ENCODE measurements at places on chromosomes 5 and 9.

- no peak for DNase-seq
These were observed 151.8 kb upstream of the PPP1R2B start for GRCh38 chr5:156698323-156698722.

GRCh38 chr9:110007477-110008270 is 200.3 kb downstream of the C9orf152 start:
- no peak for DNase-seq

DNA sequence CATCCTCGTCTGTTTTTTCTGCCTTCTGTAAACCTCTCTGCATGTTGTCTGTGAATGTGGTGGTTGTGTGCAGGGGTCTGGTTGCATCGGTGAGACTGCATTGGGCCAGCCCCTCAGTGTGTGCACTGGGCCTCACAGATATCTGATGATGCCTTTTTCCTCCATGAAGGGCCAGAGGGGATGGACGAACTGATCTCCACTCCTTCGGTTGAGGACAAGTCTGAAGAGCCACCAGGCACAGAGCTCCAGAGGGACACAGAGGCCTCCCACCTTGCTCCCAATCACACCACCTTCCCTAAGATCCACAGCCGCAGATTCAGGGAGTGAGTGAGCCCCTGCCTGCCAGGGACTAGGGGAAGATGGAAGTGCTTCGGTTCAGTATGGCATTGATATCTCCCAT is 31.3 kb downstream of the SECISBP2 start:
- no peak for DNase-seq

DNA sequence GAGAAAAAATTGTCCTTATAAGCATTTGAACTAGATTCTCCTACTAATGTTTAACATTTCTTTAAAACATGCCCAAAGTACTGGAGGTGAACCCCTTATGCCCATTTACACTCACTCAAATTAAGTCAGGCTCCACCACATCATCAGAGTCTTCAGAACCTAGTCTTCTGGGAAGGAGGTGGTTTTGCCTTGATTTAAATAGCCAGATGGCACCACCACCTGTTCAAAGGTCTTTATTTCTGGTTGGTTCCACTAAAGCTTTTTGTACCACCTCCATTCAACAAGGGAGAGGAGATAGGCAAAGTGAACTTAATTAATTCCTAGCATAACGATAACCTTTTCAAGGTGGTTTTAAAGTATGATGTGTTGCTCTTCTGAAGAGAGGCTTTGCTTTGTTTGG is 189.5 kb downstream of the SLF1 start:
- no peak for DNase-seq

- DNase-seq = no peak
These were observed 104.8 kb upstream of the ATG10 start for GRCh38 chr5:81866994-81867393.

GRCh38 chr5:42628821-42629220 is 127.8 kb upstream of the CCDC152 start:
- no peak for DNase-seq

DNA sequence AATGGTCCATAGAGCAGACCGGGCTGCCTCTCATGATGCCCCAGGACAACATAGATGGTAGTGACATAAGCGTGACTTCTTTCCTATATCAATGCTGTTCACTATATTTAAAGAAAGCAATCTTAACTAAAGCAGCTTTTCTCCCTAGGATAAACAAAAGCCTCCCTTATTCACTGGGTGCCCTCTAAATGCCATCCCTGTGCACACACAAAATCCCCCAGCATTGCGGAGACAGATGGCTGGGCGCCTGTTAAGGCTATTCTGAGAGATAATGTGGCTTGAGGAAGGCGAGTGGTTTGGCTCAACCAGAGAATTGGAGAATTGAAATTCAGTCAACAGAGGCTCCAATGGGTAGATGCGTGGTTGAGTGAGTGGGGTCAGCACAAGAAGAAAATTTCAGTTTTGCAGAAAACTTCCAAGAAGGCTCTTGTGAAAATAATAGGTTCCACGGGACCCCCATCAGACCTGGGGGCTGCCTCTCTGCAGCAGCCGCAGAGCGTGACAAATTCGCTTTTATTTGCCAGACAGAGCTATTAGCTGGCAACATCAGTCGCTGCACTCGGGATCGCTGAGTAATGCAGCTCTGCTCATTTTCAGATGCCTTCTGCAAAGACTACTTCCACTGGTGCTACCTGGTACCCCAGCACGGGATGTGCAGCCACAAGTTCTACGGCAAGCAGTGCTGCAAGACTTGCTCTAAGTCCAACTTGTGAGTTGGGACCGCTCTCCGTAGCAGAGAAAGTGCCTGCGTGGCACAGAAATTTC is 103.9 kb upstream of the ICE1 start:
- DNase-seq = no peak

- no peak for DNase-seq
These were observed 139.7 kb upstream of the RUSC2 start for GRCh38 chr9:35350212-35350611.

DNA sequence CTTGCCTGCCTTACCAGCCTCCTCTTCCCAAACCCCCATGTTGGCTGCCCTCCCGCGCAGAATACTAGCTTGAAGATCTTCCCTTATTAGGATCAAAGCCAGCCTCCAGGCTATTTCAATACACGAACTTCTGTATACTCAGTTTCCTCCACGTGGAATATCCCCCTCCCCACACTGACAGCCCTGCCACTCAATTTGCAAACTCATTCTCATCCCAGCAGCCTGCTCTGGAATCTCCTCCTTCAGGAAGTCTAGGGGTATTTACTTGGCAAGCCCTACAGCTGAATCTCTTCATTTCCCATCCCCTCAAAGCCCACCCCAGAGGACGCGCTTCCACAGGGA is 157.0 kb upstream of the SMIM23 start:
- DNase-seq = no peak

GRCh38 chr5:172597755-172598155 is 43.3 kb upstream of the NEURL1B start:
- DNase-seq = no peak

- no peak for DNase-seq
These were observed 213.2 kb upstream of the EDIL3 start for GRCh38 chr5:84597904-84598303.

- DNase-seq = no peak
These were observed 654.2 kb downstream of the TLE1 start for GRCh38 chr9:81035171-81035570.

DNA sequence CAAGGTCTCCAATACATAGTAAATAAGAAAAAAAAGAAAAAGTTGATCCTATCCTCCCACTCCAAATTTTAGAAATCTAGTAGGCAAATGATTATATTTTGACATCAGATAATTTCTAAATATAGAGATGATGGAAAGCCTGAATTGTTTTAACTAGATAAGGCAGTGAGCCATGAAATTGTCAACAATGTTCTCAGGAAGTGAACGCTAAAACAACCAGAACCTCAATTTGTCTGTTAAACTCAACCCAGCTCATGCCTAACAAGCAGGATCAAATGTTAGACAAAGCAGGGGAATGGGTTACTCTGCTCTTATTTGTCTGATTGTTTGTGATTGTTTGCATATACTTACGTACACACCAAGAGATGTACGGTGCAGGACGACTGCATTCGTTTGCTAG is 49.2 kb downstream of the ESM1 start:
- DNase-seq = no peak

DNA sequence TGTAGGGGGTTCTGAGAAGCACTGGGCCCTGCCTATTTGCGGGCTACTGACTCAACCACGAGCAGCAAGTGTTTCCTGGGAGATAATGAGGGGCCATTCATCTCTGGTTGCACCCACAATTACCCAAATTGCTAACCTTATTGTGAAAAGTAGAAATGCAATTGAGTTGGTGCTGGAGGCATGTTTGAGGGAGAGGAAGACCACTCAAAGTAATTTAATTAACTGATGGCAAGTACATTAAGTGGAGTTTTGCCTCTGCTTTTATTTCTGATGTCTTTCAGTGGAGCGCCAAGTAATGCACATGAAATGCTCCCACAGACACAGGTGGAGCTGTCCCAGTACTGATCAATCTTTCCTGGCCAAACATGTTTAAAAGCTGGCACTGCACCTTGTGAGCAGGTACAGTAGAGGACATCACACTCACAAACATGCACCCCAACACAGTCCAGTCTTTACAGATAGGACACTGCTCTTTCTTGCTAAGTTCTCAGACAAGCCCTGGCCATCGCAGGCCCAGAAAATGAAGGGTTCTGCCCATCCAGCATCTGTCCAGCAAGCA is 195.4 kb downstream of the HSPA4 start:
- DNase-seq = no peak

DNA sequence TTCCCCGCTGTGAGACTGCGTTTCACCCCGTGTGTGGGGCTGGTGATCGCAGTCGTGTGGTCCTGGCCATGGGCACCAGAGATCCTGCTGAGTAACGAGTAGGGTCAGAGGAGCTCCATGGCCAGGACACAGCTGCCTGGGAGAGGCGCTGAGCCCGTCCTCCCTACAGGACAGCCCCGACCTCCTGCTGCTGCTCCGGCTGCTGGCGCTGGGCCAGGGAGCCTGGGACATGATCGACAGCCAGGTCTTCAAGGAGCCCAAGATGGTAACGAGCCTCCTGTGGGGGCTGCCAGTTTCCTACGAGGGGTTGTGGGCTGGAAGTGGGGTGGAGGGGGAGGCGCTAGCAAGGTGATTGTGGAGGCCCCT is 11.0 kb downstream of the NELFB start:
- no peak for DNase-seq

DNA sequence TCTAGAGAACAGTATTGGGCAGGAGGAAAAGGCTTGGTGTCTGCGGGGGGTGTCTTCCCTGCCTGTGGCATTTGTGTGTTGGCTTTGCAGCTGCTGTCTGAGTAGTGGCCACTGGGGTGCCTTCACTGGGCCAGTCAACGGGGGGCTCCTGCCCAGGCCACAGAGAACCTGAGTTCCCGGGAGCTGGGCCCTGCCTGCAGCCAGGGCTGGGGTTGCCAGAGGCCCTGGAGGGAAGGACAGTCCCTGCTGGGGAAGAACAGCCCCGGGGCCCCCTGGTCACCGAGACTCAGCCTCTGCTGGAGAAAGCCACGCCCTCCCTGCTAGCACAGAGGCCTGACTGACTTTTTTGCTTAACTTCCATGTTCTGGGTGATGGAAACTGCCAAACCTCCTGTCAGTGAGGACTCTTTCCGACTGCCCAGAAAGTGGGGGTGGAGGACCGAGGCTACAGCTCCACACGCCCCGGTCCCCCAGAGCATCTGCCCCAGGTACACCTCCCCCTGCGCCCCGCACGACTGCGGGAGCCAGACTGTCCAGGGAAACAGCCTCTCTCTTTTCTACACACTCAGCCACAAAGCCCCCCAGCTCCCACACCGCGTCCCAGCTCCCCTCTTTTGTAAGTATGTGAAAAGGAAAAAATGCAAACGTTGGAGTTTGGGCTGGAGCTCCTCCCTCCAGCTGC is 133.4 kb downstream of the DAB2IP start:
- DNase-seq = no peak

GRCh38 chr5:136031711-136032110 is 2.9 kb downstream of the TGFBI start:
- no peak for DNase-seq

DNA sequence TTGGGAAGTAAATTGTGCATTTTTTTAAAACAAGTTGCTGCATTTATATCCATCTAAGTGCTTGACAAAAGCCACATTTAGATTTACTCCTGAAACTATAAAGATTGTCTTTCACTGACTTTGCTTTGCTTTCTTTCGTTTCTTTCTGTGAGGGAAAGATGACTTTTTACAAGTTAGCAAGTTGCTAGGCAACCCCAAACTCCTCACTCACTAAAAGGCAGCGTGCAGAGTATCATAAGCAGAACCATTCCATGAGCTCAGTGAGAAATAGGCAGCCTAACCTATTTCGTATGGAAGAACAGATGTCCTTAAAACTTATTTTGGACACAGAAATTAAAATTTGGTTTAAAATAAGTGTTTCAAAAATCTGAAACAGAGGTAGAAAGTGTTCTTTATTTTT is 29.0 kb downstream of the KLF9 start:
- no peak for DNase-seq

DNA sequence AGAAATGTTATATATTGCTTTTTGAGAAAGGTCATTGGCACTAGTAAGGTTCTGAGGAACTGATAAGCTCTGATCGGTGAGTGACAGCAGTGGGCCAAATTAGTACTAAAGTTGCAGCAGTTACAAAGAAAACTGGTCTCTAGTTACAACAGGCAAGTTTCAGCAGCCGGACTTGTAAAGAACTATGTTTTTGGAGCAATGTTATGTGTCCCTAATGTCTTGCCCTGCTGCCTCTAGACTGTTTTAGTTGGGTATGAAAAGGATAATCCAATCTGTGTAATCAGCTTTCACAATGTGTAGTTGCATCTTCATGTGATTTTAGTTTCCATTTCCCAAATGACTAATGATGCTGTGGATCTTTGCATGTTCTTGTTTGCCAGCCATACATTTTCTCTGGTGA is 113.5 kb downstream of the CAMK4 start:
- no peak for DNase-seq

- no peak for DNase-seq
These were observed 49.9 kb upstream of the HSPA9 start for GRCh38 chr5:138625134-138625533.

DNA sequence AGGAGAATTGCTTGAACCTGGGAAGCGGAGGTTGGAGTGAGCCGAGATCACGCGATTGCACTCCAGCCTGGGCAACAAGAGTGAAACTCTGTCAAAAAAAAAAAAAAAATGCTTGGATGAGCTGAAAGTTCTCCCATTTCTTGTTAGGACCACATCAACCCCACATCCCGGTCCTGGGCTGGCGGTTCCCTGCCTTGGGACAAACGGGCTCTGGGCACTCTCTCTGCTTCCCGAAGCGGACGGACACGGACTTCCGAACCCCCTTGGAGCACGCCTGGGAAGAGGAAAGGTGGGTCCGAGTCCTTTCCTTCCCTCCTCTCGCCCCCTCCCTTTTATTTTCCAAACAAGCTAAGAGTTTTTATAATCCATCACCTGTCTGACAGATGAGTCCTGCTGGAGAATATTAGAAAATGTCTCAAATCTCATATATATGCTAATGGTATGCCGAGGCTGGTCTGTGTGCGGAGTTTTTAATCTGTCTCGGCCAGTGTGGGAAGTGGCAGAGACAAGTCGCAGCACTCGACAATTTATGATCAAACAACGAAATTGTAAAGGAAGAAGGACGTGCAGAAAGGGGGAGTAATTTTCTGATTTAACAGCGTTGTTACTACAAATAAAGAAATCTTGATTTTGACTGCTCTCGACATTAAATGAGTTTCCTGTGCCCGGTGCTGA is 257.9 kb upstream of the IRX4 start:
- no peak for DNase-seq

GRCh38 chr5:38673671-38674071 is 117.2 kb upstream of the LIFR start:
- DNase-seq = no peak

All from psoas muscle (tissue), 8 donors.